NCI-H510A treated with DMSO at 0.1 percent for 48 hours (cell line): ENCODE measurements at places on chromosomes 1 and 21.

GRCh38 chr1:20152599-20152930, 13.4 kb downstream of the PLA2G2F start:
- DNase-seq, result no peak

DNA sequence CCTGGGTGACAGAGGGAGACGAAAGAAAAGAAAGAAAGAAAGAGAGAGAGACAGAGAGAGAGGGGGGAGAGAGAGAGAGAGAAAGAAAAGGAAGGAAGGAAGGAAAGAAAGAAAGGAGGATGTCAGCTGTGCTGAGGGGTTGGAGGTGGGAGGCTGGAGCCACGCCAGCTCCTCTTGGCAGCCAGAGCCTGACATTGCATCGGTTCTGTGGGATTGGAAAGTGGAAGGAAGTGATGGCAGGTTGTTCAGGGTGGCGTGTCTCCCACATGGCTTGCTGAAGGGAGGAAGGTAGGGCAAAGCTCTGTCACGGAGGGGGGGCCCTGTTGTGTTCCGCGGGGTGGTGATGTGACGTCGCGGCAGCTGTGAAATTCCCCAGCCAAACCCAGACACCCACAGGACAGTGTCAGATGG, 30.7 kb downstream of the EIF2D start:
- DNase-seq, result no peak

DNA sequence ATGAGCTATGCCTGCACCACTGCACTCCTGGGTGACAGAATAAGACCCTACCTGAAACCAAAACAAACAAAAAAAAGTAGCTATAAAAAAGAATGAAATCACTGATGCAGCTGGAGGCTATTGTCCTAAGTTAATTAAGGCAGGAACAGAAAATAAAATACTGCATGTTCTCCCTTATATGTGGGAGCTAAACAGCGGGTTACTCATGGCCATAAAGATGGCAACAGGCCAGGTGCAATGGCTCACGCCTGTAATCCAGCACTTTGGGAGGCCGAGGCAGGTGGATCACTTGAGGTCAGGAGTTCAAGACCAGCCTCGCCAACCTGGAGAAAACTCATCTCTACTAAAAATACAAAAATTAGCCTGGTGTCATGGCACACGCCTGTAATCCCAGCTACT, 152.7 kb downstream of the PIK3R3 start:
- peak; percentile 77 for DNase-seq

DNA sequence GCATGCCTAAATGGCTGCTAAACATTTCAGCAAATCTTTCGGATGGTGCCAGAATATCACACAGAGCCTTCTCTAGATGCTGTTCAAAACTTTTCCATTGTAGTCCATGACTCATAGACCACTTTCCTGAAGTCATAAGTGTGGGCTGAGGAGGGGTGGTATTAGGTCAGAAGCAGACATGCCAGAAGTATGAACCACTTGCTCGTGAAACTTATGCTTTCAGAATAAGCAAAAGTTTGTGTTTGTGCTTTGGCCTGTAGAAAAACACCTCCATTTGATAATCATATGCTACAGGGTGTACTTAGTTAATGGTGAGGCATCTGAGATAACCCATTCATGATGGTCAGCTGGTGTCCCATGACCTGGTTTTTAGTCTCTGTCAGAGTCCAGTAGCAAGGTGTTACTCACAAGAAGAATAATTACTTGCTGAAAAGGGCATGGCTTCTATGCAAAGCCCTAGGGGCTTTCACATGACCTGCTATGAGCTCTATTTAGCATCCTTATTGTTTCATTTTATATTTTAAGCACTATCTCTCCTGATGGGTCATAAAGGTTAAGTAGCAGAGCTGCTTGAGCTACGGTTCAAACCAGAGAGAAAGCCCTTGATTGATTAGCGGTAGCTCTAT, 183.1 kb upstream of the IVNS1ABP start:
- DNase-seq, result no peak

GRCh38 chr1:212727386-212728181, 27.9 kb upstream of the BATF3 start:
- no peak for DNase-seq

- DNase-seq, result peak; percentile 56
Observed at GRCh38 chr1:85707267-85707989, 805 bp downstream of the ZNHIT6 start.

- no peak for DNase-seq
Observed at GRCh38 chr21:36027347-36027746, 33.0 kb downstream of the SETD4 start.
